Transverse colon (tissue), 4 donors: ENCODE measurements at places on chromosomes 16 and 17. TPM values are rescaled to one million over a fixed set of nuclear protein-coding genes. Genes with fewer than 3 reads are reported as not detected.

GRCh38 chr17:72987166-72987565 is 105.3 kb downstream of the SLC39A11 start:
- no peak overlapping the region for H3K27ac ChIP-seq
- no peaks in the 10 kb centered on the region for H3K36me3 ChIP-seq
- H3K4me1 ChIP-seq = no peaks in the 10 kb centered on the region
- H3K4me3 ChIP-seq = no peak overlapping the region
- DNase-seq = no peak

GRCh38 chr17:68196394-68197090 is 51.3 kb upstream of the AMZ2 start:
- no peaks in the 10 kb centered on the region for H3K36me3 ChIP-seq
- H3K27ac ChIP-seq = no peak overlapping the region
- H3K27me3 ChIP-seq = peaks cover 94% of the 10 kb centered on the region
- DNase-seq = no peak

The GFAP gene
- total RNA-seq = not detected

The TBC1D3G gene
- total RNA-seq = not detected

The CHST5 gene
- total RNA-seq = 17.6 TPM

DNA sequence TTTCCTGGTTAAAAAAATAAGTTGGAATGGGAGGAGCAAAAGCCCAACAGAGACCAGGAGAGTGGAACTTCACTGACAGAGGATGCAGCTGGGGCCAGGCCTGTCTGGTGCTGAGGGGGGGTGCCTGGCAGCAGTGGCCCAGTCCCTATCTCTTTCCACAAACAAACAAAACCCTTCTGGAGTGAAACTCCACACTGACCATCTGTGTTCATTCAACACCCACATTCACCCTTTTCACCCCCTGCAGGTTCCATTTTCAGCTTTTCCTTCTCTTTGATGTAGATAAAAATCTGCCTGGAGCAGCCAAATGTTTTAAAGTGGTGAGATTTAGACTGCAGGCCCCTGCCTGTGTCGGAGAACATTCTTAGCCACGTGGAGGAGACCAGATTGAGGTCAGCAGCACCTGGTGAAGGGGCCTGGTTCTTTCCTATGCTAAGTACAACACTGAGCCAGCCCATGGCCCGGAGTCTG is 161.4 kb upstream of the CDH11 start:
- H3K27ac ChIP-seq = no peak overlapping the region
- no peaks in the 10 kb centered on the region for H3K36me3 ChIP-seq
- H3K4me1 ChIP-seq = no peaks in the 10 kb centered on the region
- H3K27me3 ChIP-seq = no peaks in the 10 kb centered on the region
- no peak overlapping the region for H3K4me3 ChIP-seq

DNA sequence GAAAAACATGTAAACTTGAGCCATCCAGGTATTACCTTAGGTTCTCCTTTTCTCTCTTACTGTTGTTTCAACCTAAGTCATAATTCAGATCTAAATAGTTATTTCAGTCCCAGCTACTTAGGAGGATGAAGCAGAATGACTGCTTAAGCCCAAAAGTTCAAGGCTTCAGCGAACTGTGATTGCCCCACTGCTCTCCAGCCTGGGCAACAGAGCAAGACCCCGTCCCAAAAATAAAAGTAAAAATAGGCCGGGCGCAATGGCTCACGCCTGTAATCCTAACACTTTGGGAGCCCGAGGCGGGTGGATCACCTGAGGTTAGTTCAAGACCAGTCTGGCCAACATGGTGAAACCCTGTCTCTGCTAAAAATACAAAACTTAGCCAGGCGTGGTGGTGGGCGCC is 9.6 kb downstream of the MEIOB start:
- peaks cover 44% of the 10 kb centered on the region for H3K27me3 ChIP-seq
- no peaks in the 10 kb centered on the region for H3K36me3 ChIP-seq
- H3K4me3 ChIP-seq = no peak overlapping the region
- H3K27ac ChIP-seq = no peak overlapping the region
- H3K4me1 ChIP-seq = no peaks in the 10 kb centered on the region

GRCh38 chr17:77214743-77215142 is 74.0 kb downstream of the SEC14L1 start:
- H3K4me3 ChIP-seq = no peak overlapping the region
- no peak overlapping the region for H3K27ac ChIP-seq
- H3K4me1 ChIP-seq = no peaks in the 10 kb centered on the region
- peak; percentile 40 for DNase-seq
- H3K36me3 ChIP-seq = no peaks in the 10 kb centered on the region
- no peaks in the 10 kb centered on the region for H3K27me3 ChIP-seq

- H3K27me3 ChIP-seq = no peaks in the 10 kb centered on the region
- H3K4me3 ChIP-seq = no peak overlapping the region
- no peaks in the 10 kb centered on the region for H3K36me3 ChIP-seq
- no peaks in the 10 kb centered on the region for H3K4me1 ChIP-seq
Observed at GRCh38 chr17:60629120-60629519, 29.1 kb downstream of the PPM1D start.

DNA sequence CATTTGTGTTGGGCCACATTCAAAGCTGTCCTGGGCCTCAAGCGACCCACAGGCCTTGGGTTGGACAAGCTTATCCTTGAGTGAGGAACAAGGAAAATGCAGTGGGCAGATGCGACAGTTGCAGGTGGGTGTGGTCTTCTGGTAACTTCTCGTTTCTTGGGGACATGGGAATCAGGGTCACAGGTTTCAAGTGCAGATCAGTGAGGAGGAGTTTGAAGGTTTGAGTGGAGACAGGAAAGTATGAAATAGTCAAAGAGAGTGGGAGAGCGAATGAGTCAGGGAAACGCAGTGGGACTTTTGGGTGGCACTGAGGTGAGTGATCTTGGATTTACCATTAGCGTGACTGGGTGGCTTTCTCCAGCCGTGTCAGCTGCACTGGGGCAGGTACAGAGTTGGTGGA is 15.4 kb upstream of the CCL22 start:
- H3K27ac ChIP-seq = no peak overlapping the region
- no peaks in the 10 kb centered on the region for H3K36me3 ChIP-seq
- H3K4me1 ChIP-seq = peaks cover 13% of the 10 kb centered on the region
- H3K4me3 ChIP-seq = no peak overlapping the region
- H3K27me3 ChIP-seq = no peaks in the 10 kb centered on the region

The HBA1 gene
- not detected for total RNA-seq

GRCh38 chr17:67558740-67559380 is 158.9 kb upstream of the NOL11 start:
- no peak for DNase-seq
- no peaks in the 10 kb centered on the region for H3K4me1 ChIP-seq
- no peaks in the 10 kb centered on the region for H3K27me3 ChIP-seq
- H3K27ac ChIP-seq = no peak overlapping the region
- H3K36me3 ChIP-seq = no peaks in the 10 kb centered on the region
- no peak overlapping the region for H3K4me3 ChIP-seq

GRCh38 chr17:60909405-60909804 is 231.8 kb downstream of the BCAS3 start:
- no peaks in the 10 kb centered on the region for H3K36me3 ChIP-seq
- no peak overlapping the region for H3K4me3 ChIP-seq
- H3K27me3 ChIP-seq = no peaks in the 10 kb centered on the region

DNA sequence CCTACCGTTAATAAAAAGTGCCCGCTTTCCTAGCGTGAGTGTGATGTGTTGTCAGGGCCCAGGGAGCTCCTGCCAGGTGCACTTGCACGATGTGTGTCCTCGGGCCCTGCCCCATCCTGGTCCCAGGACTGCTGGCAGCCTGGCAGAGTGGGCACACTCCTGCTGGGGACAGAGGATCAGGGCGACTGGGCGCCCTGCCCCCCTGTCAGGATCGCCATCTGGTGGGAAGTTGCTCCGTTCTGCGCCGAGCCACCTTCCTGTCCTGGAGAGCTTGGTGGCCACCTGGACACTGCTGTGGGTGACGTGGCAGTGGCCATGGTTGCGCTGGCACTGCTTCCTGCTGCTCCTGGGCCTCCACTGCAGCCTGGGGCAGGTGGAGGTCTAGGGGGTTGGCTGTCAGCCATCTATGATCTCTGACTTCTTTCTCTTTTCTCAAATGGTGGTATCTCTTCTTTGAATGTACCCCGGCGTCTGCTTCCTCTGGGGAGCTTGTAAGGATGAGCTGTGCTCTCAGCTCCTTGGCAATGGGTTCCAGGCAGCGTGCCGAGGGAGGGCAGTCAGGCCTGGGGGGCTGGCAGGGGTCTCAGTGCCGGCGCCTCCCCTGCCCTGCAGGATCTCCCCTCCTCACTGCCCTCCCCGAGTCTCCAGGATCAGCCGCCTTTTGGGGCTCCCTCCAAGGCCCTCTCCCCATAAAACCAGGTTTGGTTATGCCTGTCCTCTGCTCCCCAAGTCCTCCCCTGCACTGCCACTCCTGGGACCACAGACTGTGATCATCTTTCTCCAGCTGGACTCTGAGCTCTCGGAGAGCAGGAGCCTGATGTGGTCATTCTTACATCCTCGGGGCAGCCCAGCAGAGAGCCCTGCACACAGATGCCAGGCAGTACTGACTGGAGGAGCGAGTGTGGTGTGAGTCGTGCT is 76.9 kb downstream of the AMFR start:
- H3K4me3 ChIP-seq = no peak overlapping the region
- H3K36me3 ChIP-seq = no peaks in the 10 kb centered on the region
- no peak for DNase-seq

GRCh38 chr16:83270640-83271039 is 537.1 kb upstream of the HSBP1 start:
- H3K4me1 ChIP-seq = no peaks in the 10 kb centered on the region
- H3K27me3 ChIP-seq = no peaks in the 10 kb centered on the region
- DNase-seq = no peak

The STH gene
- total RNA-seq = not detected

DNA sequence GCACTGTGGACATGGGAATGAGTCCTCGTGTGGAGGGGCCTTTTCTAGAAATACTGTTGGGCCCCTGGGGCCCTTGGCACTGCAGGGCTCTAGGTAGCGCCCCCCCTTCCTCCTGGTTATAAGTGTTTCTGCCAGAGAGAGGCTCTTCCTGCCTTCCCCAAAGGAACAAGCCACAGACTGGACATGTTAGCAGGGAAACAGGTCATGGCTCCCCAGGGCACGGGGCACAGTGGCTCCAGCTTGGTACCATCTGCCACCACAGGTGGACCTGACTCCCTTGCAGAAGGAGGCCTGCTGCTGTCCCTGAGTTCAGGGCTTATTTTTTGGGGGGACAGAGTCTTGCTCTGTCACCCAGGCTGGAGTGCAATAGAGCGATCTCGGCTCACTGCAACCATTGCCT is 8.8 kb downstream of the PDK2 start:
- H3K27me3 ChIP-seq = no peaks in the 10 kb centered on the region
- DNase-seq = no peak

The CCDC182 gene
- total RNA-seq = not detected

The GLP2R gene
- total RNA-seq = 7.2 TPM

The CCL11 gene
- 10.5 TPM for total RNA-seq

The PSMC5 gene
- total RNA-seq = 81.8 TPM
